ENCODE measurements at places on chromosomes 1 and 21.

GRCh38 chr1:94816030-94816429 is 4.1 kb upstream of the SLC44A3 start:
- DNase-seq = no peak

DNA sequence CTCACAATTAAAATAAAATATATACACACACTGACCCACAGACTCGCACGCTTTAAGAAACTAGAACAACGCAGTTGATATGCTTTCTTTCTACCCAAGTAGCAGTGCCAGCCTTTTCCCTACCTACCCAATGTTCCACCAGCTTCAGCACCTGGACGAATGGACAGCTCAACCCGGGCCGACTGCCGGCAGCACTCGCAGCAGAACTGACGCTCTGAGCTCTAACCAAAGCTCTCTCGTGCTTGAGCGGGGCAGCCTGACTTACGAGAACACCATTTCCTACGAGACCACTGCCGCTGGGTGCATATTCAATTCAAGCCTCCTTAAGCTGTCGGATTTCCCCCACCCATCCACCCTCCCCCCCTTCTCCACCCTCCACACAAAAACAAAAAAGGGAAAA is 127.4 kb upstream of the DPYD start:
- DNase-seq = peak; percentile 62

DNA sequence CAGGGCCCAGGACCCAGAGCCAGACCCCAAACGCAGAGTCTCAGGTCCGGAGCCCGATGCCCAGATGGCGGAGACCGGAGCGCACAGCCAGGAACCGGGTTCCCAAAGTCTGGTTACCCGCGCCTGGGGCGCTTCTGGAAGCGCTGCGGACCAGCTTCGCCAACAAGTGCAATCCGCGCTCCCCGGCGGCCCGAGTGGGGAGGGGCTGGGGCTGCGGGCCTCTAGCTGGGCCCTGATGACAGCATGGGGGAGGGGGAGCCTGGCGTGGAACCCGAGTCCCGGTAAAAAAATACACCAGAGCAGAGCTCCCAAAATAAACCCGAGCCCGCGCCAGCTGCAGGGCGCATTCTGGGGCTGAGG is 494 bp downstream of the NT5C1A start:
- DNase-seq = no peak

GRCh38 chr1:234980645-234981396 is 147.8 kb downstream of the TOMM20 start:
- no peak for DNase-seq

GRCh38 chr1:162375463-162375862 is 1.2 kb downstream of the SPATA46 start:
- DNase-seq = no peak

DNA sequence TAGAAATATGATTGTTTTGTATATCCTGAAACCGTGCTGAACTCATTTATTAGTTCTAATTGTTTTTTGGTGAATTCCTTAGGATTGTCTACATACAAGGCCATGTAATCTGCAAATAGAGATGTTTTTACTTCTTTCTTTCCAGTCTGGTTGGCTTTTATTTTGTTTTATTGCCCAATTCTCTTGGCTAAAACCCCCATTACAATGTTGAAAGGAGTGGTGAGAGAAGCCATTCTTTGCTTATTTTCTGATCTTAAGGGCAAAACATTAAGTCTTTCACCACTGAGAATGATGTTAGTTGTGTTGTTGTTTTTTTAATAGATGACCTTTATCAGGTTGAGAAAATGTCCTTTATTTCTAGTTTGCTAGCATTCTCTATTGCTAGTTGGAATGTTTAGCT is 157.3 kb downstream of the NTMT2 start:
- no peak for DNase-seq

DNA sequence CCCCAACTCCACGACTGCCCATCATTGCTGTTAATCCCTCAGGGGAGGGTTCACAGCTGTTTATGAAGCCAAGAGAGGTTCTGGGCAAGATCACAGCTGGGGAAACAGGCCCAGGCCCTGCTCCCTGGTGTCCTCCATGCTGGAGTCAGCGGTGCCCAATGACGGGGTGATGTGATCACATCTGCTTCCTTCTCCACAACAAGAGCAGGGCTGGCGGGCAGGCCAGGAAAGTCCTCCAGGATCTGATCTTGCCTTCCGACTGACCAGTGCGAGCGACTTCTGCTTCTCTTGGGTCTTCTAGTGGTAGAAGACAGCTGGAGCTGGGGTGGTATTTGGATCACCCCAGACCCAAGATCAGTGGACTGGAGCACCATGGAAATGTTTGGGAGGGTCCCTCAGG is 951 bp upstream of the LINGO4 start:
- DNase-seq = no peak

- no peak for DNase-seq
Measured at GRCh38 chr1:215595231-215595630, 28.1 kb downstream of the KCTD3 start.

- DNase-seq = no peak
Measured at GRCh38 chr21:45303751-45304475, 16.2 kb upstream of the POFUT2 start.

DNA sequence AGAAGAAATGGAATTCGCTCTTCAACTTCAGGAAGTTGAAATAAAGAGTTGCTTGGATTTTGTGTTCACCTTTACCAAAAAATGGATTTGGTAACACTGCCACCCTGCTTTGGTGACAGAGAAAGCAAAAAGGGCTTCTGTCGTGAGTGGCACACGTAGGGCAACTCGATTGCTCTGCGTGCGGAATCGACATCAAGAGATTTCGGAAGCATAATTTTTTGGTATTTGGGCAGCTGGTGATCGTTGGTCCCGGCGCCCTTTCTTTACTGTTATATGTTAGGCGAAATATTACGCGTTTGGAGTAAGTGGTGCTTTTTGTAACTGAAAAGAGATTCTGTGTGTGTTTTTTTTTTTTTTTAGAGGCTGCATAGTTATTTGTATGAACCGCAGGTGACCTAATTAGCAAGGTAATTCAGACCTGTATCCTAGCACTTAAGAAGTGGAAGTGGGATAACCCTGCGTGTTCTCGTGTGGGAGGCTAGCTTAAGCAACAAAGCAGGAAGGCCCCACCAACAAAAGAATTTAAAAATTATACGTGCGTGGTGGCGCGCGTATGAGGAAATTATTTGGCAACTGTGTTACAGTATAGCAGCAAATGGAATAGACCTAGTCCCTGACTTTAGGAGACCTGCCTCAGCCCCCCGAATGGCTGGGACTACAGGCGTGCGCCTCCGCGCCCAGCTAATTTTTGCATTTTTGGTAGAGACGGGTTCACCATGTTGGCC is at the start of gene RNU11:
Gene RNU11 (plus strand): TSS at position 127 of the 725 bp plus-strand sequence.
- DNase-seq = peak; percentile 92

DNA sequence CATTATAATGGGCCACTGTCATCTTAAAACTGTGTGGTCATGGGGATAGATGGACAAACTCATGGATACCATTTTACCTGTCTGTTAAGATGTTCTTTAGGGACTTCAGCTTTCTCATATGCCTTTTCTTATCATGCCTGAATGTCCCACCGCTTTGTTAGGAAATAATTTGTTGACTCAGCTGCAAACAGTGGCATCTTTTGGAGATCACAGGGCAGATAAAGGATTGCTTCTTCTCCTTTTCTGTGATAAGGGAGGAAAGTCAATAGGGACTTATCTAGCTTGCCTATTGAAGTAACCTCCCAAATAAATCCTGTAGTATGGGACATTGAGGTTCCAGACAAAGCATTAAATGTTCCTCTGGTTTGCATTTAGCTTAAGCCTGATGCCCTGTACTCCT is 79.8 kb upstream of the KIAA0040 start:
- no peak for DNase-seq

GRCh38 chr1:87362834-87363426 is 34.2 kb downstream of the LMO4 start:
- DNase-seq = no peak

DNA sequence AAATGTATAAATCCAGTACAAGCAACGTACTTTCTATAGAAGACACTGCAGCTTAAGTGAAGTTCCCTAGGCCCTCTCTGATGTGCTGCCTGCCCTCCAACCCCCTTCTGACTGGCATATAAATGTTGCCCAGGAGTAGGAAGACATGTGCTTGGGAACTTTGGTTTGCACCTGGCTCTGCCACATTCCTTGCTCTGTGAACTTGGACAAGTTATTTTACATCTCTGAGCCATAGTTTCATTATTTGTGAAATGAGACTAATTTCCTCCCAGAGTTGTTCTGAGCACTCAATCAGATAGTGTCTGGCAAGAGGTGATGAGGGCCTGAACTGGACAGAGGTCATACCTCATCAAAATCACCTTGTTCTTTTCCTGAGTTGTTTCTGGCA is 3.5 kb upstream of the PHC2 start:
- DNase-seq = no peak

- peak; percentile 58 for DNase-seq
Measured at GRCh38 chr1:76759950-76760349, 107.3 kb upstream of the ST6GALNAC5 start.

DNA sequence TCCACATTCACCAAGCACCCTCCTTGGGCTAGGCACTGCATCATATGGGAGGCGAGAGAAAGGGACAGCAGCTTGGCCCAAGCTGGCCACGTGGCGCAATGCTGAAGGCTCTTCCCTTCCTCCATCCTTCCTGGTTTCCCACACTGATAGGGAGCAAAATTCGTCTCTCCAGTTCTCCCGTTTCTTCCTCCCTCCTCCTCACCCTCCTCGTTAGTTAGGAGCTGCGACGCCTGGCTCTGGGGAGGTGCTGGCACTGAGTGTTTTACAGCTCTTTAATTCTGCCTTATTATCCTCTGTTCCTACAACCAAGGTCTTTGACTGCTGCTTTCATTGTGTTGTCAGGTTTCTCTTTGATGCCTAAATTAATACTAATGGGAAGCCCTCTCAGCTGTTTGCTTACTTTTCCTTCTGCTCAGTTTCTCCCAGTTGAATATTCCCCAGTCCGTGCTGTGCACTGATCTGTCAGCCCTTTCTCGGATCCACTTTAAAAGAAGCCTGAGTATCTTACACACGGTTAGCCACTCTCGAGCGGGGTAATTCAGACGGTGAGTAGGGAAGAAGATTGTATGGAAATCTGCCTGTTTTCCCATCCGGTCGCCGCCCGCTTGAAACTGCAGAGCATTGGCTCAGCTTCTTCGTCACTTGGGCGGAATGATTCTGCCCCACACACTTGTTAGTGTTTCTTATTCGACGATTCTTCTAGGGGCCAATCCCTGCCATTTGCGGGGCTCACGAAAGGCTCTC is 56.2 kb upstream of the SMYD2 start:
- DNase-seq = no peak

GRCh38 chr21:43864962-43865539 is at the start of gene AGPAT3:
AGPAT3 (plus strand) TSS chr21:43865223; CDS start chr21:43959682, 94,459 bp downstream.
- no peak for DNase-seq

- no peak for DNase-seq
Measured at GRCh38 chr21:28410256-28410655, 582.4 kb downstream of the LTN1 start.

DNA sequence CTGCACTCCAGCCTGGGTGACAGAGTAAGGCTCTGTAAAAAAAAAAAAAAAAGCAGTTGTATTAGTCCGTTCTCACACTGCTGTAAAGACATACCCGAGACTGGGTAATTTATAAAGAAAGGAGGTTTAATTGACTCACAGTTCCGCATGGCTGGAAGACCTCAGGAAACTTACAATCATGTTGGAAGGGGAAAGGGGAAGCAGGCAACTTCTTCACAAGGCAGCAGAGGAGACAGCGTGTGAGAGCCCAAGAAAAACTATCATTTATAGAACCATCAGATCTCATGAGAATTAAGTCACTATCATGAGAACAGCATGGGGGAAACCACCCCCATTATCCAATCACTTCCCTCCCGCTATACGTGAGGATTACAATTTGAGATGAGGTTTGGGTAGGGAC is 151.7 kb upstream of the NR5A2 start:
- no peak for DNase-seq

DNA sequence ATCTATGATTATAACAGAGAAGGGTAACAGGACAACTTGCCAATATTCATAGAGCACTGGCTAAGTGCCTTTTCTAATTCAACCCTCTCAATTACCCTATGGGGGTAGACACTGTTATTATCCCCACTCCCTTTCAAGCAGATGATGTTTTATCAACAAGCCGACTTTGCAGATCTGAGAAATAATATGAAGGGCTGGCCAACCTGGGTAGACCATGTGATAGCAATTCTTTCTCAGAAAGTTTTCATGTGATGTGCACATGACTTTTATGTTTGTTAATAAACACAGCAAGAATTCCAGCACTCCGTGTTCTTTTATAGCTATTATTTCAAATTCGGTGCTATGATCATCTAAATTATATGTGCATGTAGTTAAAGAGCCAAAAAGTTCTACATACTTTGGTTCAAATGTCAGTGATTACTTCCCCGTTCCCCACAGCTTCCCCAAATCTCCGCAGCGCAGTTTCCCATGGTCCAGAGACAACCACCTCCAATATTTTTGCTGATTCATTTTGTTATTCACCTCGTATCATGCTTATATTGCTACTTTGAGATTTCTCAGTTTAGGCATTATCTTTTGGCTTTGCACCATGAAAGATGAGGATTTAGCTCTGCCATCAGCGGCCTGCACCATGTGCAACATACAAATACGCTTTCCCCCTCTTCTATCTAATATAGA is 96.7 kb upstream of the GADD45A start:
- no peak for DNase-seq

GRCh38 chr1:78281580-78281979 is 209.2 kb upstream of the PTGFR start:
- DNase-seq = no peak

- DNase-seq = no peak
Measured at GRCh38 chr21:37704751-37705150, 211.5 kb downstream of the KCNJ6 start.

- DNase-seq = no peak
Measured at GRCh38 chr21:46555225-46555617, 49.7 kb downstream of the S100B start.

DNA sequence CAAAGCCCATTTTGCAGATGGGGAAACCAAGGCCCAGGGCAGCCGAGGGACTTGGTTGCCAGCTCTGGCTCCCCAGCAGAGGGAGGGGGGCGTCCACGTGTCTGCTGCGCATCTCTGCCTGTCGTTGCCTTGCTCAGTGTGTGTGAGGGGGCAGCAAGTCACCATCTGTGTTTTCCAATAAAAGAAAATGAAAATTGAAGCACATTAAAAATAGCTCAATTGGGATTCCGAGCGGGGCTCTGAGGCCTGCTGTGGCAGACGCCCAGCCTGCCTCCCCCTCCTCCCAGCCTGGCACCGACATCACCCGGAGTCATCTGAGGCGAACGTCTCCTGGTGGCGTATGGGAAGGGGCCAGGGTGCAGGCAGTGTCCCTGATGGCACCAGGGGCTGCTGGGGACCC is 51.2 kb downstream of the EPHB2 start:
- DNase-seq = no peak

- DNase-seq = no peak
Measured at GRCh38 chr1:200850554-200850953, 22.2 kb upstream of the GPR25 start.

DNA sequence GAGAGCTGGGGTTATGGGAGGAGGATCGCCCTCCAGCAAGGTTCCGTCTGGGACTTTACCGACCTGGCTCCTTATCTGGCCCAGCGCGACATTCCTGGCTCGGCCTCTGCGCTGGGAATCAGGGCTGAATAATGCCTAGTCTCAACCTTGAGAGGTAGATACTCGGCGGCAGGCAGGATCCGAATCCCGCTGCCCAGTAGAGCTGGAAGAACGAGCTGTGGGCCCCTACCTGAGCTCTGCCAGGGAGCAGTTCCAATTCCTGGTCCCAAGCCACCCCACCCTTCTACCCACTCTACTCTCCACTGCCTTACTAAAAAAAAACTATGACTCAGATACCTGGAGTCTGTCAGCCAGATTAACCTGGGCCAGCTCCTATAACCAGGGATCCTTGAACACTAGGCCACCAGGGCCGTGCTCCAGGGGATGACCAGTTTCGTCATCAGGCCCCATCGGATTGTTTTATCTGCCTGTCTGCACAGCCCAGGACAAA is 53.6 kb downstream of the RHBG start:
- DNase-seq = no peak

GRCh38 chr1:2148691-2149090 is 45.9 kb downstream of the FAAP20 start:
- DNase-seq = no peak

All from NCI-H1436 (cell line).